ENCODE measurements at places on chromosomes 7 and 10.

DNA sequence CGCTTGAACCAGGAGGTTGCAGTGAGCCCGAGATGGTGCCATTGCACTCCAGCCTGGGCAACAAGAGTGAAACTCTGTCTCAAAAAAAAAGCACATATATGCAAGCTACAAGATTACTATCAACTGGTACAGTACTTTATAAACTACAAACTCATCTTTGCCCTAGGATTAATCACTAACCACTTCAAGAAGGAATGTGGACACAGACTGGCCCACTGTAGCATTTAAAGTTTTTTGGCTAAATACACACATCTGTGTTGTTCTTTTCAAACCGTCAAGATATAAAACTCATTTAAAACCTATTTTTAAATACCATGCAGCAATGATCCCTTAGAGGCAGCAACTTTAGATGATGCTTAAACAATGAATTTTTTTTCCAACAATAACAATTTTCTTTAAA lies 205.4 kb downstream of the IMMP2L start:
- DNase-seq, result no peak

GRCh38 chr7:152760854-152761748 lies 1.5 kb downstream of the ACTR3B start:
- DNase-seq, result no peak

- peak; percentile 25 for DNase-seq
Measured at GRCh38 chr7:155470686-155471638, 13.0 kb downstream of the EN2 start.

DNA sequence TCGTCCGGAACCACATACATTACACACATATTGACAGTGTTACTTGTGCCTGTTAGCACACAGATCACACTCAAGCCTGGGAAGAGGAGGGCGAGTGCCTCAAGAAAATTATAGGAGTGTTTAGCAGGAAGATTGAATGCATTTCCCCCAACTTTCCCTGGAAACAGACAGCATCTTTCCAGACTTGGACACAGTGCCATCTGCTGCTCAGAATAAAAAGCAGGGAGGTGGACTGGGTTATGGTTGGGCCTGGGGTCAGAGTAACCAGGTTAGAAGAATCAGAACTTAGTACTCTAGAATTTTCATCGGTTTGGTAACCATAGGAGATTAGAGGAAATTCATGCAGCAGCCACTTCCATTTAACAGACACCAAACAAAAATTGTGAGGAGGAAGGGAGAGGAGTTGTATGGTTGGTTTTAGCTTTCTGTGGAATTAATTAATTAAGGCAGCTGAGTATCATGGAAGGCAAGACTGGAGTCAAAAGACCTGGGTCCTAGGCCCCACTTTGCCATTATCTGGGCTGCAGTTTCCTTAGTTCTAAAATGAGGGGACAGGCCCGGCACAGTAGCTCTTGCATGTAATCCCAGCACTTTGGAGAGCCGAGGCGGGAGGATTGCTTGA lies 43.4 kb upstream of the OPTN start:
- DNase-seq, result no peak

DNA sequence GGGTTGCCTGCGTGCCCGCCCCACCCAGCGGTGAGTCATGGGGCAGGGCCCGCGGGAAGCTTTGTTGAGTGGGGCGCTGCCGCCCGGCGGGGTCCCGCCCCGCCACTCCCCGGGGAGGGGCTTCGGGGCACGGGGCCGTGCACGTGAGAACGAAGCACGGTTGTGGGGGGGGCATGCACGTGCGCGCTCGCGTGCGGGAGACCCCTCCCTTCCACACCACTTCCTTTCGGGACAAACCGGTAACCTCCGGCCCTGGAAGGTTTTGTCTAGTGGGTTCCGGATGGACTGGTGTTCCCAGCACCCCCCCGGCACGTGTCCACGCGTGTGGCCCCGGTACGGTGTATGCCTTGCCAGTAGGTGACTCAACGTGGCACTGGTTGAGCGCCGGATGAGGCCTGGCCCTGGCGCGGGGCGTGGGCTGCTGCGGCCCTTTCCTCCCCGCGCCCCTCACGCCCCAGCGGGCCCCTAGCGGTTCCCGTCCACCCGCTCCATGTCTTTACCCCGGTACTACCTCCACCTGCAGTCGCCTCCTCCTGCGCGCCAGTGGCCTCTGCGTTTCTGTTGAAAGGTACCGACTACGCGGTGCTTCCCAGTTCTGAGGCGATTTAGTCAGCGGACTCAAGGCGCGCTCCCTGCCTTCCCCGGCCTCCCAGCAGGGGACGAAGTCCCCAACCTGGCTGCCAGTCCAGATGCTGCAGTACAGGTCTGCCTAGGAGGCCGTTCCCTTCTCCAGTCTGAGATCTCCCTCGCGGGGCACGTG lies 3.1 kb downstream of the ADIRF start:
- peak; percentile 67 for DNase-seq

DNA sequence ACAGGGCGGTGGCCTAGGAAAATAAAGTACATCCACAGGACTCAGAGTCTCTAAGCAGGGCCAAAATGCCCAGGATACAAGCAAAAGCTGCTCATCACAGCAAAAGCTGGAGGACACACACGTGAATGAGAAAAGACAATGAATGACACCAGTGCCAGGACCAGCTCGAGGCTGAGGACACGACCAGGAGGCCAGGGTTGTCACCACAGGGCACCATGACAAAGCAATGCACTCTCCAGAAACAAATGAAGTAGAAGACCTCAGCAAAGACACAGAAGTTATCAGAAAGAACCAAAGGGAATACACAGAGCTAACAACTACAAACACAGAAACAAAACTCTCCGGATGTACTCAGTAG lies 92.1 kb downstream of the FOXL3 start:
- no peak for DNase-seq

- no peak for DNase-seq
Measured at GRCh38 chr7:127995881-127996215, 35.4 kb downstream of the LRRC4 start.

DNA sequence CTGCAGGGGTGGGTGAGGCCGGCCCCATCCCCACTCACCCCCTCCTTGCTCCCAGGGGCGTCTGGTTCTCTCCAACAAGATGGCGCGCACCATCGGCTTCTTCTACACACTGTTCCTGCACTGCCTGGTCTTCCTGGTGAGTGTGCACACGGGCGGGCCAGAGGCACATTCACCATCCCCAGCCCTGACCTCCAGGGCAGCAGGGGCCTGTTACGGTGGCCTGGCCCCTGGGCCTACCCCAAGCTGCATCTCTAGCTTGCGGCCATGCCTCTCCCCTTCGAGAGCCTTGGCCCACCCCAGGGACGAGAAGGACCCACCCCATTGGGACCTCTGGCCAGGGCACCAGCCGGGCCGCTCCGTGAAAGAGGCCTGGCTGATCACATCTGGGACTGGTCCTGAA lies 4.9 kb upstream of the SH2B2 start:
- DNase-seq, result no peak

DNA sequence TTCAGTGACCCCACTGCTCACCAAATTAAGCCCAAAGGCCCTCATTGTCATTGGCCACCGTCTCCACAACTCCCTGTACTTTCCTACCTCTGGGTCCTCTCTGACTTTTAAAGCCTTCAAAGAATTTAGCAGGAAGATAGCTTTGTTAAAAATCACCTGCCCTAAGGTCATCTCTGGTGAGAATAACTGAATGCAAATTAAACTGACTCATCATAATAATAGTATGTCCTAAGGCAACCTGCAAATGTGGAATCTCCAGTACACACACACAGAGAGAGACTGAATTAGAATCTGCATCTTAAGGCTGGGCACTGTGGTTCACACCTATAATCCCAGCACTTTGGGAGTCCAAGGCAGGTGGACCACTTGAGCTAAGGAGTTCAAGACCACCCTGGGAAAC lies 24.1 kb downstream of the OAT start:
- DNase-seq, result peak; percentile 51

GRCh38 chr10:129063877-129064276 lies 403.2 kb upstream of the MGMT start:
- DNase-seq, result no peak

DNA sequence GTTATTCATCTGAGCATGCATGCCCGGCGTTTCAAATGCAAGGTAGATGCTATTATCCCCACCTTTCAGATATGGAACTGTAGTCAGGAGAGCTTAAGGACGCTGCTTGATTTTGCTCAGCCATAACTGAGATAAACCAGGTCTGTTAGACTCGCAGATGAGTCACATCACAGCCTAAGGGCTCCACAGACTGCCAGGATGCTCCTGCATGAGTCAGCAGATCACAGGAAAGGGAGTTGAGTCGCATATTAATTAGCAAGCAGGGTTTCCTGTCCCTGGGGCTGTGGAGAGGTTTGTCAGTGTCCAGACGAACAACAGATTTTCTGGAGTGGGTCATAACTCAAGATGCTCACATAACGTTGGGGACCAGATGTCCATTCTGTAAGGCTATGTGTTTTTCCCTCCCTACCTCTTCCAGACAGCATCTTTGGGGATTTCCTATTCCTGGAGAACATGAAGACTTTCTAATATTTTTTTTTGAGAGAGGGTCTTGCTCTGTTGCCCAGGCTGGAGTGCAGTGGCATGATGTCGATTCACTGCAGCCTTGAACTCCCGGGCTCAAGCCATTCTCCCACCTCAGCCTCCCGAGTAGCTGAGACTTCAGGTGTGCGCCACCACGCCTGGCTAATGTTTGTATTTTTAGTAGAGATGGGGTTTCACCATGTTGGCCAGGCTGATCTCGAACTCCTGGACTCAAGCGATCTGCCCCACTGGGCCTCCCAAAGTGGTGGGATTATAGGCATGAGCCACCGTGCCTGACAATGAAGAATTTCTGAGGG lies 36.7 kb downstream of the PFKFB3 start:
- DNase-seq, result peak; percentile 86

- no peak for DNase-seq
Measured at GRCh38 chr10:71756311-71757191, 16.8 kb downstream of the VSIR start.

- DNase-seq, result no peak
Measured at GRCh38 chr10:6721964-6722615, 142.0 kb upstream of the PRKCQ start.

GRCh38 chr10:124621637-124622036 lies 122.5 kb downstream of the FAM53B start:
- DNase-seq, result no peak

- DNase-seq, result no peak
Measured at GRCh38 chr7:155594163-155594732, 47.9 kb upstream of the CNPY1 start.

GRCh38 chr10:4693967-4694366 lies 132.0 kb upstream of the AKR1E2 start:
- no peak for DNase-seq

DNA sequence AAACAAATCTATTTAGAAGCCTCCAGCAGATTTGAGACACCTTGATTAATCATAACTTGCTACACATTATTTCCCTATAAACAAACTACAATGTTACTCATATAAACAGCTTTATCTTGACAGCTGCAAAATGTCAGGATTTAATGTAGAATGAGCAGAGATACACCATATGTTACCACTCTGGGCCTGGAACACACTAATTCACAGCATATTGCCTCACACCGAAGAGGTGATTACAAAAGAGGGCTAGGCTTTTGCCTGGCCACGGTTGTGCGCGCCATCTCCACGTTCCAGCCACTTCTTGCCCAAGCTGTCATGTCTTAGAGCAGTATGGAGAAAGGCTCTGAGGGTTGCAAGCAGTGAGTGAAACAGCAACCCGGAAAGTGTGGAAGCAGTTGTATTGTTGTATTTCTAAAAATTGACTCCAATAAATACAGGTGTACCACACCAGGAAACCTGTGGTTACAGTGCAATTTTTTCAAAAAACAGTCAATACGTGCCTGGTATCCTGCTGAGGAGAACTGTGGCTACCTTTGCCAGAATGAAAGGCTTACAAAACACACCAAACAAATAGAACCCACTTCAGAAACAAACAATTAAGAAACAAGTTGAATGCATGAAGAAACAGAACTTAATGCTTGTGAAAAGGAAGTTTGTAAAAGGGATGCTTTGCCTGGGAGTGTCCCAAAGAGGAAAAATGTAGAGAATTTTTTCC lies 498.1 kb downstream of the PLXNA4 start:
- DNase-seq, result no peak

DNA sequence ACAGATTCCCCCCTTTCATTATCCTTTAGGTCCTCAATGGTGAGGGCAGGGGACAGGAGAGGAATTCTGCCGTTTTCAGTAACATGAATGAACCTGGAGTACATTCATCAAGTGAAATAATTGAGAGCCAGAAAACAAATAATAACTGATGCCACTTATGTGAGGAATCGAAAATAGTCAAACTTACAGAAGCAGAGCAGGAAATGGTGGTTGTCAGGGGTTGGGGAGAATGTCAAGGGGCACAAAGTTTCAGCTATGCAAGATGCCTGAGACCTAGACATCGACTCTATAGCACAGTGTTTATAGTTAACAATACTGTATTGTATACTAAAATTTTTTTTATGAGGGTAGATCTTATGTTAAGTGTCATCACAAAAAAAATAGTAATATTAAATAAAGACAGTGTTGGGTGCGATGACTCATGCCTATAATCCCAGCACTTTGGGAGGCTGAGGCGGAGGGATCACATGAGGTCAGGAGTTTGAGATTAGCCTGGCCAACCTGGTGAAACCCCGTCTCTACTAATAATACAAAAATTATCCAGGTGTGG lies 1219.8 kb downstream of the GATA3 start:
- DNase-seq, result no peak

GRCh38 chr7:19375976-19376375 lies 230.8 kb upstream of the FERD3L start:
- DNase-seq, result no peak

- no peak for DNase-seq
Measured at GRCh38 chr10:3904419-3904960, 119.5 kb upstream of the KLF6 start.

GRCh38 chr10:113320987-113321386 lies 231.9 kb upstream of the HABP2 start:
- no peak for DNase-seq

- DNase-seq, result peak; percentile 63
Measured at GRCh38 chr10:12819071-12819470, 182.4 kb downstream of the CCDC3 start.

DNA sequence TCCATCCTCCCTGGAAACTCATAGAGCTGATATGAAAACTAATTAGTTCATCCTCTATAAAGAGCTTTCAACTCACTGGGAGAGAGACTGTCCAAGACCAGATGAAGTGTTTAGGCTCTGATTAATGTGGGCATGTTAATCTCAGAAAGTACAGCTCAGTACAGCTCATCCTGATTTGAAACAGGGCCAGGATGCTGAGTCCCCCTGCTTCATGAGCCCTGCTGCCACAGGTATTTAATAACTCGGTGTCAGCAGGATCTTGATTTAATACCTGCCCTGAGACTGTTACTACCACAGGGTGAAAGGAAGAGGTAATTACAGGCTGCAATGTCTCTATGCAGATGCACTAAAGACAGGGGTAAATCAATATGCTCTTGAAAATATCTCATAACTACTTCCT lies 10.8 kb downstream of the LMOD2 start:
- no peak for DNase-seq

- DNase-seq, result peak; percentile 58
Measured at GRCh38 chr7:130921391-130922180, 187.6 kb upstream of the KLF14 start.
